Stimulated activated naive CD4-positive, alpha-beta T cell treated with Interleukin-2 at 50 U/mL for 16 hours (primary cell): ENCODE measurements at places on chromosomes 1 and 21.

GRCh38 chr1:43422995-43423671 lies 30.6 kb downstream of the HYI start:
- DNase-seq, result no peak

- no peak for DNase-seq
Measured at GRCh38 chr1:243477731-243478290, 222.0 kb downstream of the SDCCAG8 start.

GRCh38 chr1:119204197-119204960 lies 63.9 kb upstream of the WARS2 start:
- DNase-seq, result no peak

GRCh38 chr1:161945306-161946060 lies 78.2 kb downstream of the OLFML2B start:
- no peak for DNase-seq

GRCh38 chr1:2228694-2229036 lies 546 bp downstream of the SKI start:
- DNase-seq, result no peak

GRCh38 chr1:230563591-230563990 lies 78.7 kb upstream of the COG2 start:
- no peak for DNase-seq

DNA sequence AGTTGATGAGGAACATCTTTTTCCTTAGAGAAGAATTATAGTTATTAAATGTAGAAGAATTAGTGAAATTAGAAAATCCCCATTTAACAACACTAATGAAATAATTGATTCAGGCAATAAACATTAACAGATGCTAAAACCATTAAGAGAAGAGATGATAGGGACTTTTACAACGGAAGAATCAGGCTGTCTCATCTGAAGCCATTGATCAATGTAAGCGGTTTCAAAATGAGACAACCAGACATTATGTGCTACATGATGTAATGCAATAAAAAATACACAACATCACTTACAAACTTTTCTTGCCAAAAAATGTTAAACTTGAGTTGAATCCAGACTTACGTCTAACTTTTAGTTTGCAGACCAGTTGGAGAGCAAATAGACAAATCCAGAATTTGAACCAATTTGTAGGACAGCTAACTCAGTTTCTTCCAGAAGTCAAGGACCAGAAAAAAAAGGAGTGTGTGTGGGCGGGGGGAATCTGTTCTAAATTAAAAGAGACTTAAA lies 165.4 kb upstream of the DPT start:
- no peak for DNase-seq

DNA sequence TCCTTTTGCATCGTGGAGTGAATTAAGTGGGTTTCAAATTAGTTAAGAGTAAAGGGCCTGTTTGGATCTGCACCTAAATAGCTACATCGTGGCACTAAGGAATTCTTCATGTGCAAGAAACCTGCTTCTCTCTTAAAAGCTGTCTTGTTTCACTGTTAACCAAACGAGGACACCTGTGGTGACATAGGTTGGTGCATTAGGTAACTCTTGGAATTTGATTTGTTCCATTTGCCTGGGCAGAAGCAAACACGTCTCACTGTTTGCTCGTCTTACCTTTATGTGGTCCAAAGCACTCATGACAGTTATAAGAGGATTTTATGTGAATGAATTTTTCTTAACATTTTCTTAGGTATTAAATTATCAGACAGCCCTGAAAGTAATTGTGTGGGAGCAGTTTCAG lies 60.9 kb downstream of the PRDM2 start:
- no peak for DNase-seq

- DNase-seq, result no peak
Measured at GRCh38 chr1:2607641-2608091, 21.1 kb downstream of the PRXL2B start.

GRCh38 chr1:15418806-15419515 lies 9.3 kb downstream of the EFHD2 start:
- no peak for DNase-seq

DNA sequence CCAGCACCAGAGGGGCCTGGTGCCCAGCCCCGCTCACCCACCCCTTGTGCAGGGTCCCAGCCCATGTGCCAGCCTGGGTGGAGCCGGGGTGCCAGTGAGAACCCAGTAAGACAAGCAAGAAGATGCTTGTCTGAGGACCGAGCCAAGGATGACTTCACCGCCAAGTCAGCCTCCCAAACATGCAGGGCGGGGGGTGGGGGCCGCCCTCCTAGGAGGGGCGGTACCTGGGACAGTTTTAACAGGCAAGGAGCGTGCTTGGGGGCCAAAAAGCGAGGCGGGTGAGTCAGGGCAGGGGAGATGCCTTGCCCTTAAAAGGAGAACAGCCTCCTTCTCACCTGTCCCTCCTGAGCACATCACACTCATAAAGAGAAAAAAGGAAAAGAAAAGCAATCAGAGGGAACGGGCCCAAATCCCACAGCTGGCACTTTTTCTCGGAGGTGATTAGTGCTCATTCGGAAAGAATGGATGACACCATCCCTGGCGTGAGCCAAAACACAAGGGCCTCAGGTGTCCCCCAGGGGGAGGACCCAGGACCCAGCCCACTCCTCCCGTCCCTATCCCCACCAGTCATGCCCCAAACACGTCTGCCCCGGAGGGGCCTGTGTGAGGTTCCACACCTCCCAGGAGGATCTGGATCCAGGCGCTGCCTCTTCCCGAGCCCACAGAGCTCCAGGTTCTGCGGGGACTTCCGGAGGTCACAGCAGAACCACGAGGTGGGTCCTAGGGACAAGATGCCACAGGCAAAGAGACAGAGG lies 77.6 kb upstream of the IFFO2 start:
- DNase-seq, result no peak

DNA sequence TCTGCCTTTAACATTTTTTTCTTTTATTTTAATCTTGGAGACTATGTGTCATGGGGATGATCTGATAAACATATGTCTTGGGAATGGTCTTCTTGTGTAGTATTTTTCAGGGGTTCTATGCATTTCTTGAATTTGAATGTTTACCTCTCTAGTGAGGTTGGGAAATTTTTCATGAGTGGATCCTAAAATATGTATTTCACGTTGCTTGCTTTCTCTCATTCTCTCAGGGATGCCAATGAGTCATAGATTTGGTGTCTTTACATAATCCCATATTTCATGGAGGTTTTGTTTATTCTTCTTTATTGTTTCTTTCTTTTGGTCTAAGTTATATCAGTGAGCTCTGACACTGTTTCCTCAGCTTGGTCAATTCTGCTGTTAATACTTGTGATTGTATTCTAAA lies 1237.2 kb downstream of the PLA2G4A start:
- no peak for DNase-seq

DNA sequence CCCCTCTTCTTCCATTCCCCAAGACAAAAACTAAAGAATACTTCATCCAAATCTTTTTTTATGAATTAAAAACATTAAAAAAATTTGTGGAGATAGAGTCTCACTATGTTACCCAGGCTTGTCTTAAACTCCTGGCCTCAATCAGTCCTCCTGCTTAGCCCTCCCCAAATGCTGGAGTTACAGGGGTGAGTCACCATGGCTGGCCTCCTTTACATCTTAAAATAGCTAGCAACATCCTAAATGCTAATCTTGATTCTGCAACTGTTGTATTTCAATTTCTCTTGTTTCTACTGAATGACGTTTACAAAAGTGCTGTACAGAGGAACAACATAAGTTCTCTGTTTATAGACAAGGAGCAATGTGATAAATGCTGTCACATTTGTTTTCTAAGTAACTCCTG lies 483.5 kb downstream of the ADGRL2 start:
- no peak for DNase-seq

- no peak for DNase-seq
Measured at GRCh38 chr21:17045214-17045853, 467.5 kb upstream of the CXADR start.

GRCh38 chr1:232980355-232980978 lies 30.1 kb downstream of the NTPCR start:
- DNase-seq, result no peak

GRCh38 chr1:6125366-6125765 lies 54.8 kb downstream of the CHD5 start:
- DNase-seq, result no peak

DNA sequence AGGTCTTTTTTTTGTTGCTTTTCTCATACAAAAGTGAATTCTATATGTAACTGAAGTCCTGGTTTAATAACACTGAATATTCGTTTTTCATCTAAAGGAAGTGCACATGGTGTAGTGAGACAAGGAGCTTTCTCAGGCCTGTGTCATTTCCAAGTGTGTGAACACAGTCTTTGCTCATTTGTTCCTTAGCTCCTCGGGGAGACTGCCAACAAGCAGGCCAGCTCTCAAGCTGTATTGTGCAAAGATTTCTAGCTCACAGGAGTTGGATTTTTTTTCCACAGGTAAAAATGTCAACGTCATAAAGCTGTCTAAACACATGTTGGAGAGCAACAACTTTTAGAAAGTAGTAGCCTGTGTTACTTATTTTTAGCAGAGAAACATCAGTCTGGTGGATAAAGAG lies 87.8 kb upstream of the S1PR1 start:
- no peak for DNase-seq
